ENCODE measurements at places on chromosomes 5 and 9.

DNA sequence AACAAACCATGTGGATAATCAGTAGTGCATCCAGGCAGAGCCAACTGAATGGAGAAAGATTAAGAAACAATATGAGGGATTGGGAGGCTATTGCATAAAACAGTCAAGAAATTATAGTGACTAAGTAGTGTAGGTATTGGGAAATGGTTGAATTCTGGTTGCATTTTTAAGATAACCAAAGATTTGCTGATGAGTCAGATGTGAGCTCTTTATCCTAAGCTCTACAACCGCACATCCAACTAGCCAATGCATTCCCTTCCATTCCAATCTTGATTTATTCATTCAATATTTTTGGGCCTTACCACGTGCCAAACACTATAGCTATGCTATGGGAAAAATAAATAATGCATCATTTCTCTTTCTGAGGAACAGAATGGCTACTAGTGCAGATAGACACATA is 524.5 kb upstream of the RGMB start:
- DNase-seq = no peak

- DNase-seq = no peak
Observed at GRCh38 chr9:88538311-88539085, 3.5 kb downstream of the NXNL2 start.

GRCh38 chr5:99955006-99955405 is 580.2 kb upstream of the FAM174A start:
- DNase-seq = no peak

GRCh38 chr5:136155761-136156160 is 23.1 kb downstream of the SMAD5 start:
- no peak for DNase-seq
